GM12865 (cell line): ENCODE measurements at places on chromosomes 7 and 10.

- no peak for DNase-seq
These were observed 260.2 kb upstream of the BMPER start for GRCh38 chr7:33645104-33645503.

DNA sequence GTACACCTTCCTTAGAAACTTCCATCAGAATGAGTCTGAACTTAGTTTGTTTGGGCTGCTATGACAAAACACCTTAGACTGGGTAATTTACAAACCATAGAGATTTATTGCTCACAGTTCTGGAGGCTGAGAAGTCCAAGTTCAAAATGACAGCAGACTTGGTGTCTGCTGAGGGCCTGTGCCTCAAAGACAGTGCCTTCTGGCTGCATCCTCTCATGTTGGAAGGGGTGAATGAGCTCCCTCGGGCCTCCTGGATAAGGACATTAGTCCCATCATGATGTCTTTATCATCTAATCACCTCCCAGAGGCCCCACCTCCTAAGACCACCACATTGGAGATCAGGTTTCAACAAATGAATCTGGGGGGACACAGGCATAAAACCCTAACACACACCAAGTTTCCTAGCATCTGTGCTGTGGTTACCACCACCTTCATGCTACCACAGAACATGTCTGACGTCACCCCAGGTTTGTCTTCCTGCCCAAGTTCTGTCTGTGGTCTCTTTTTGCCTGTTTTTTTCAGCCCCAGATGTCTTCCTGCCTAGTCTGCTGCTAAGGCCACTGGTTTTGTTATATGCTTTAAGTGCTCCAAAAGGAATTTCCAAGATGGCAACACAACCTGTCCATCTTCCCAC, 150.9 kb upstream of the COBL start:
- no peak for DNase-seq

DNA sequence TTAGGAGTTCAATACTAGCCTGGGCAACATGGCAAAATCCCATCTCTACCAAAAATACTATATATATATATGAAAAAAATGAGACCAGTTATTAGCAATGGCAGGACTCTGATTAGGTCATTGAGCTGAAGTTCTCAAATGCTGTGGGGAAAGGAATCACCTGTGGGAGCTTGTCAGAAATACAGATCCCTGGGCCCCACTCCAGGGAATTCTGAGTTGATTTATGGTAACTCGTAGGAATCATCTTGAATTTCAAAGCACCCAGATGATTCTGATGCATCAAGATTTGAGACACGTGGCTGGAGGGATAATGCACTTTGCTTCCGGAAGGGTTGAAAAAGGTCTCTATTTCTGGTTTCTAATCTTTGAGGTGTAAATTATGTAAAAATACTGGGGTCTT, 1.0 kb upstream of the ANKRD1 start:
- no peak for DNase-seq

DNA sequence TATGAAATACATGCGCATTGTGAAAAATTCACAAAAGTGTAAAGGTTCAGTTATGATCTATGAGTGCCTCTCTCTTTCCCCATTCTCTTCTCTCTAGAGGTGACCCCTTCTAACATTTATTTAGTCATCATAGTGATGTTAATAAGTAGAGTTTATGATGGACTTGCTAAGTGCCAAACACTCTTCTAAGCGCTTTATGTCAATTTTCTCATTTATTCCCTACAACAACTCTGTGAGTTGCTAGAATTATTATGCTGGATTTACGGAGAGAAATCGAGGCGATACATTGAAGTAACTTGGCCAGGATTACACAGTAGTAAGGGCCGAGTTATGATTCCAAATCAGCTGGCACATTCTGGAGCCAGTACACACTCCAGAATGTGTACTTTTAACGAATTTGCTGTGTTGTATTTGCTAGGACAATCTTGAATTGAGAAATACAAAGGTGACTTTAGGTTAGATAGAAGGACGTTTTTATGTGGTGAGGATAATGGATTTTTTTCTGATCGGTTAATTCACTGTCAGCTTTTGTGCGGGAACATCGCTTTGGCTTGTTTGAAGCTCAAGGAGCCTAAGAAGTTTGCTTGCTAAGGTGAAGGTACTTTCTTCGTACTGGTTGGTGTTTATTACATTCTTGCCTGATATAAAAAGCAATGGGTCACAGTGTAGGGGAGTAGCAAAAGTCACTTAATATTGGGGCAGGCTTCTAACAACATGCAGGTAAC, 1.4 kb downstream of the ATRNL1 start:
- DNase-seq = no peak

DNA sequence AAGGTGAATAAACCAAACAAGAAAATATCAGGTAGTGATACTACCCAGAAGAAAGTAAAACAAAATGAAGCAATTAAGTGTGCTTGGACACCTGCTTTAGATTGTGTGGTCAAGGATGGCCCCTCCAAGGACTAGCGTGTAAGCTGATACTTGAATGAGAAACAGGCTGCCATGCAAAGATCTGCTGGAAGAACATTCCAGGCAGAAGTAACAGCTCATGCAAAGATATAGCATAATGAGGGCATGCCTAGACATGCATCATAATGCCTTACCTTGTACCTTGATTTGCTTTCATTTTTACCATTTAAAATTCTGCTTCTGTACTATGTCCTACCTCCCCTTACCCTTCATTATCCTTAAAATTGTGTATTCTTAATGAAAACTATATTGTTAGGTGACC, 74.8 kb upstream of the HDAC9 start:
- no peak for DNase-seq

- peak; percentile 70 for DNase-seq
These were observed 842 bp downstream of the NMT2 start for GRCh38 chr10:15167411-15168290.

GRCh38 chr10:80526218-80526617, 11.5 kb upstream of the SH2D4B start:
- no peak for DNase-seq

DNA sequence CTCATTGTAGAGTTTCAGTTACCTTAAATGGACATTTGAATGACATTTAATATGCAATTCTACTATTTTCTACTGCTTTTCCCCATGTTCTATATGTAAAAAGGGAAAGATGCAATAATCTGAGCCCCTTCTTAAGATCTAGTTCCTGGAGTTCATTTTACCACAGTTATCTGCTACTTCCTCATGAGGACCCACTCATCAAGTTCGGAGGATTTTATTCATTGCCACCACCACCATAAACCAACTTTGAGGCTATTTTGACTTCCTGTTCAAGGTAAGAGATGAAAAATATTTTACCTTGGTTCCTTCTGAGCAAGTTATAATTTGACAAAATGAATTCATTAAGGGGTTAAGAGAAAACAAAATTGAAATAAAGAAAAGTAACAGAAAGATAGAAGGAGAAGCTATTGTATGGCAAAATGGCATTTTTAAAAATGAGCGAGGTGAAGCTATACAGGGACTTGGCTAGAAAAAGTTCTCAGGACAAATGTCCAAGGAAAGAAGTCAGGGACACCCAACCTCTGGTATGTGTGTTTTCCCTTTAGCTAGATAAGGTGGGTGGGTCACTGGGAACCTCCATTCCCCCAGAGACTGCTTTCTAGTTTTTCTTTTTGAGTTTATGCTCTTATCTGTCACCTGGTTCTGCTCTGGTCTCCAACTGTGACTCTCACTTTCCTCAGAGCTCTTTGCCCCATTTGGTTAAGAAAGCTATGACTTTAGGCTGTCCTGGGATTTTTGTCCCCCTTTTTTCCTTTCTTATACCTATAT, 14.9 kb upstream of the FAM3C start:
- no peak for DNase-seq

- DNase-seq = no peak
These were observed 8.3 kb downstream of the BMI1 start for GRCh38 chr10:22329150-22329549.

- DNase-seq = no peak
These were observed 18.5 kb downstream of the ITGB1 start for GRCh38 chr10:32939296-32940111.

DNA sequence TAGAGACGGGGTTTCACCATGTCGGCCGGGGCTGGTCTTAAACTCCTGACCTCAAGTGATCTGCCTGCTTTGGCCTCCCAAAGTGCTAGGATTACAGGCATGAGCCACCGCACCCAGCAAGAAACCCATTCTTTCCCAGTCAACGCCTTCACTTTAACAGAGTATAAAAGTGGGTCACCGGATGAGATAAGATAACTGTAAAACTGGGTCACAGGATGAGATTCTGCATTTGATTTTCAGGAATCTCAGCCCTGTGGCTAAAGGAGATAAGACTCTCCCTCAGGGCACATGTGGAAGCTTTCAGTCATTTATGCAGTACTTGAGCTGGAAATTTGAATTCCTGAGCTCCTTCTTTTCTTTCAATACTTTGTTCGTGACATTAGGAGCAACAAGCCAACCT, 70.8 kb downstream of the LRRC17 start:
- DNase-seq = no peak

GRCh38 chr10:34163075-34163905, 651.8 kb downstream of the PARD3 start:
- DNase-seq = no peak

DNA sequence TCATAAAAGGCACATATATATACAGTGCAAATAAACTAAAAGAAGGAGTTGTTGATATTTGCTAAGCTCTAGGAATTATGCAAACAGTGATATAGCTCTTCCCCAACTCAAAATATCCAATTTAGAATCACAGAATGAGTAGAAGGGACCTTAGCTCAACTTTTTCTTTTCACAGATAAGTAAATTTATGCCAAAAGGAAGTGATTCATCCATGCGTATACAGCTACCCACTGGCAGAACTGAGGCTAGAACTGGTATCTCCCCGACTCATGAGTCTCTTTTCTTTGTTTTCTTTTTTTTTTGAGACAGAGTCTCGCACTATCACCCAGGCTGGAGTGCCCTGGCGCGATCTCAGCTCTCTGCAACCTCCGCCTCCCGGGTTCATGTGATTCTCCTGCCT, 54.2 kb upstream of the SVIL start:
- no peak for DNase-seq

- DNase-seq = no peak
These were observed 107.2 kb upstream of the EEPD1 start for GRCh38 chr7:36045830-36046341.

DNA sequence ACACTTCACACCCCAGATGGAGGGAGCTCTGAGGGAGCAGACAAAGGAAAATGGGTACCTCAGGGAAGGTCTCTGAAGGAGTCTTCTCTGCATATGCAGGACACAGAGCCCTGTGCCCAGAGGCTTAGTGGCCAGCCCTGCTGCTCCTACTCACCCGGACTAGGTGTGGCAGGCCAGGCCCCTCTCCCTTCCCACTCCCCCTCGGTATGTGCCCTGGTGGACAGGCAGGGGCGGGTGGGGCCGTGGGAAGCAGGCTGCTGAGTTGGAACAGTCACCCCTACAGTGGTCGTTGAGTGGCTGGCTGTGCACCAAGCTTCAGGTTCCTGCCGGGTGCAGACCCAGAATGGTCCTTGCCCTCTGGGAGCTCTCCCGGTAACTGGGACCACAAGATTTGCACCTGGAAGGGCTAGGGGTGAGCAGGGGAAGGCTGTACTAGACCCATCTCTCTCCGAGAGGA, 68.6 kb downstream of the ZMIZ1 start:
- no peak for DNase-seq

- no peak for DNase-seq
These were observed 114.9 kb upstream of the PRSS58 start for GRCh38 chr7:142372727-142373126.

- no peak for DNase-seq
These were observed 178.8 kb upstream of the AKR1E2 start for GRCh38 chr10:4647109-4647785.

DNA sequence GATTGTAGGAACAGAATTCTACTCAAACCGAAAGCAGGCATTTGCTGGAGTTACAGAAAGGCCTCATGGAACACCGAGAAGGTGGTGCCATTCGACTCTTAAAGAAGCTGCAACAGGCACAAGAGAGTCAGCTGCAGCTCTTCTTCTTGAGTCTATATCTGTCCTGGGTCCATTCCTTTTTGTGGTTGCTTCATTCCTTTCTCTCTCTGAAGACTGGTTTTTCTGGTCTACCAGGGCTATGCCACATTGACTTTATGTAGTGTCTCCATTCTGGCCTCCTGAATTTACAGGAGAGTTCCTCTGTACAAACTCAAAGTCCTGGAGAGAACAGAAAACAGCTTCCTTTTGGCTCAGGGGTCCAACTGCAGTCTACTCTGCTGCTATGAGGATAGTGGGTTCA, 132.8 kb downstream of the CFTR start:
- no peak for DNase-seq

GRCh38 chr10:72229261-72230251, 13.5 kb upstream of the ASCC1 start:
- no peak for DNase-seq

DNA sequence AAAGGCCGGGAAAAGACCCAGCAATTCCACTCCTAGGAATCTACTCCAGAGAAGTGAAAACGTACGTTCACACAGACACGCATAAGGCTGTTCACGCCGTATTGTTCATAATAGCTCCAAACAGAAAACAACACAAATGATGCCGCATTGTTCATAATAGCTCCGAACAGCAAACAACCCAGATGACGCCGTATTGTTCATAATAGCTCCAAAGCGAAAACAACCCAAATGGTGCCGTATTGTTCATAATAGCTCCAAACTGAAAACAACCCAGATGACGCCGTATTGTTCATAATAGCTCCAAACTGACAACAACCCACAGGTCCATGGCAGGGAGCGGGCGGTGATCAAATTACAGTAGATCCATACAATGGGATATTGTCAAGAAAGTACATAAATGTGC, 85.2 kb upstream of the DNAAF5 start:
- no peak for DNase-seq

- no peak for DNase-seq
These were observed 1.6 kb downstream of the BAMBI start for GRCh38 chr10:28678687-28679457.

GRCh38 chr7:78296644-78297371, 498.2 kb downstream of the PHTF2 start:
- DNase-seq = no peak

GRCh38 chr10:92009445-92009844, 85.9 kb downstream of the BTAF1 start:
- no peak for DNase-seq
